ENCODE measurements at places on chromosomes 3 and 15.
A peak's percentile ranks its signal among the peaks of the same experiment; 100 is the strongest.

DNA sequence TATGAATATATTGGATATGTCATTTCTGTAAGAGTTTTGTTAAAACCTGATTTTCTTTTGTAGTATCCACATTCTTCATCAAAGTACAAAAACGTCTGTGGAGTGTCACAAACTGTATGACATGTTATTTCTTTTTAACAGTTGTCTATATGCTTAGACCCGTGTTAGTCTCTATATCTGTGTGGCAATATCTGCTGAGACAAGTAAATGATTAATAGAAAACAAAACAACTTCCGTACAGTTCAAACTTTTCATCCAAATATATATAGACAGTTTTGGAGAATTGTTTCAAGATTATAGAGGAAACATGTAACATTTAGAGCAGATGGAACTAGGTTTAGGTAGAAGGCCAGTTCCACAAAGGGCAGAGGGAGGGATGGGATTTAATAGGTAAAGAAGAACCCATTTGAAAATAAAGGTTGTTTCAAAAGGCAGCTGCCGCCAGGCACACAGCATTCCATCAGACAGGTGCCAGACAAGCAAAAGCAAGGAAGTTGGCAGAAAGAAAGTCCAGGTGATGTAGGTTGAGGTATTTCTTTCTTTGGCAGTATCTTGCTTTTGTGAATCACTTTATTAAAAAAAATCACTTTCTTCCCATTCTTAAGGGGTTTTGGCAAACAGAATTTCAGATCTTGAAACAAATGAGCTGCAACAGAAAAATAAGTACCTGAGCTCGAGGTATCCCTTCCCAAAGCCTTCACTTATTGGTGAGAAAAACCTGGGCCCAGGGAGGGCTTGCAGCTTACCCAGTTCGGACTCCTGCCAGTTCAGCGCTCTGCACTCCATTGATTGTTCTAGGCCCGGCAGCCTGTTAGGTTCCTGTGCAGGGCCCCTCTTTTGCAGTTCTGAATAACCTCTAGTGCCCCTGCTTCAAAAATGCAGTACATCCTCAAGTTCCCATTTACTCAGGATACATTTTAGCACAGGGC is 49.0 kb downstream of the LRRN1 start:
- DNase-seq = no peak

GRCh38 chr15:99155961-99156443 is 51.1 kb downstream of the SYNM start:
- no peak for DNase-seq

- DNase-seq = no peak
Observed at GRCh38 chr15:99507504-99508310, 58.1 kb upstream of the MEF2A start.

DNA sequence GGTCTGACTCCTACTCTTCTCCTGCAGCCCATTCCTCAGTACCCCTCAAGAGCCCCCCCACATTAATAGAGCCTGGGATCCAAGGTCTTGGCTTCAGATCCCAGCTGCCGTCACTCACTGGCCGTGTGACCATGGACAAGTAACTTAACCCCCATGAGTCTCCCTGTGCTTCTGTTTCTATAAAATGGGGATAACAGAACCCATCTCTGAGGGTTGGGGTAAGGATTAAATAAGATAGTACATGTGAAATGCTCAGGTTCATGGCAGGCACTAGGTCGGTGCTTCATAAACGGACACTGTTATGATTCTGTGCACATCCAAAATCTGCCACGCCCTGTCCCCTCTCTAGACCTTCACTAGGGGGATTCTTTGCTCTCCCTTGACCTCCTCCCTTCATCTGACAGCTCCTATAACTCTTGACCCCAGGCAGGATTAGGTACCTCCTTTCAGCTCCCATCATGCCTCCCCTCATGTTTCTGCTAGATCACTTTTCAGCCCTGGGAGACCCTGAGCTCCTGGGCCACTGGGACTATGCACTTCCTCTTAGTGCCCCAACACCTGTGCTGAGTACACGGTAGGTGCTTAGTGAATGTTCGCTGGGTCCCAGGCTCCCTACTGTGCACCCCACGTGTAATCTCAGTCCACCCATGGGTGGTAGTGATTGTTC is 1.5 kb downstream of the CAND2 start:
- no peak for DNase-seq

- DNase-seq = no peak
Observed at GRCh38 chr3:13544293-13544831, 4.6 kb upstream of the FBLN2 start.

DNA sequence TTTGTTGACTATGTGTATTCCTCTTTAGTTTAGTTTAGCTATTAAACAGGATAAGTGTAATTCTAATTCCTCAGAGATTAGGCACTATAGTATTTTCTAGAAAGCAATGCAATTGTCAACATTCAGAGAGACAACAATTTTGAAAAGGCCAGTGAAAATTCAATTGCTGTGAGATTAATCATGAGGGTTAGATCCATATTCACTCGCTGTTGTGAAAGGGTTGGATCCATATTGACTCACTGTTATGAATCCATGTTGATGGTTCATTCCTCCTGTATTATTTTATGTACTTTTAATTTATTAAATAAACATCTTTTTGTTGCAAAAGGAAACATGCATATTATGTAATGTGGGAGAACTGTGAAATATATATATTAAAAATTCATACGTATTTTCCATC is 641 bp downstream of the TRAT1 start:
- DNase-seq = no peak

GRCh38 chr15:62878070-62878469 is 164.5 kb upstream of the TPM1 start:
- no peak for DNase-seq

DNA sequence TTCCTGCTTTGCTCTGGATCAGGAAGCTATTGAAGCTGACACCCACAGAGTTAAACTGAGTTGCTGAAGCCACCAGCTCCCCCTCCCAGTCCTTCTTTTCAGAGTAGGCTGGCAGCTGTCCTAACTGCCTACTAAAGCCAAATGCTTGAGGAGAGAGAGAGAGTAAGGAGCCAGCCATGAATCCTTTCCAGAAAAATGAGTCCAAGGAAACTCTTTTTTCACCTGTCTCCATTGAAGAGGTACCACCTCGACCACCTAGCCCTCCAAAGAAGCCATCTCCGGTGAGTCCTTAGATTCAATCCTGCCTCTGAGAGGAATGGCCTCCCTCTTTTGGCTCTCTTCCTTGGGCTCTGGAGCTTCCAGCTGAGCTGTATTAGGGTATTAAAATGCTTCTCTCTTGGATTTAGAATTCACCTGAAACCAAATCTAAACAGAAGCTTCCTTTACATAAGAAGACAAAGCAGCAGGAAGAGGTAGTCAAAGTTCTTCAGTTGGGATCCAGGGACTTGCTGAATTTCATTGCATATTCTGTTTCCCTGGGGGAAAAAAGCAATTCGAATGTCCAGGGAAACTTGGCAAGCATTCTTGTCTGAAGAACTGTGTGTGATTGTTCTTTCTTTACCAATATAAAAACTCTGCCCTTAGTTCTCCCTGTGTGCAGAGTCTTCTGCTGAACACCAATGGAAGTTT is at the start of gene SLC15A2:
Gene SLC15A2 (plus strand): TSS at position 101 of the 690 bp plus-strand sequence. CDS start 76 bp downstream, at position 177.
- DNase-seq = no peak

DNA sequence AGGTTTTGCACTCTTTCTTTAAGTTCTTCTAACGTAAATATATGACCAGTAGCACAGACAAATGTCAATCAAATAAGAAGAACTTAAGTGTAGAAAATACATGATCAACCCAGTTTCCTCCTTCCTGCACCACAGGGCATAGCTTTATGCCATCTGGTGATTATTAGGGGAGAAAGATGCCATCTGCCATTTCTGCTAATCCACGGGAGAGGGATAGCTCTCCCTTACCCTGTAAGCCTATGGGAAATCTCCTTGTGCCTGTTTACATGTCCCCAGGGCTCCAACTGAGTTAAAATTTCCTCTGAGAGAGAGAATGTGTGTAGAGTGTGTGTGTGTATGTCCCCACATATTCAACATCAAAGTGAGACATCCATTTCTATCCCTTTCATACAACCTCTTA is 135.9 kb downstream of the RSL24D1 start:
- DNase-seq = no peak

GRCh38 chr3:150128126-150128525 is 157.4 kb upstream of the PFN2 start:
- no peak for DNase-seq

DNA sequence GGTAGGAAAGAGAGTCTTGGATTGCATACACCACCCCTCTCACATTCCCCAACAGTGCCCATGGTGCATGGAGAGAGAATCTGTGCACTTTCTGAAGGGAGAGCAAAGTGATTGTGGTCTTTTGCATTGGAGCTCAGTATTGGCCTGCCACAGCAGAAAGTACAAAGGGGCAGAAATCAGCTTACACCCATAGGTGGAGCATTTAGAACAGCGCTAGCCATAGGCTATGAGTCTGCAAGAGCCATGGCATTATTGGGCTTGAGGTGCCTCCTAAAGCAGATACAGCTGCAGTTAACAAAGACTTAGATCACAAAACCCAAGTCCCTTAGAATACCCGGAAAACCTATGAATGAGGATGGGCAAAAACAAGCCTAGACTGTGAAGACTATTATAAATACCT is 21.8 kb downstream of the SI start:
- DNase-seq = no peak

- DNase-seq = no peak
Observed at GRCh38 chr15:77192451-77192850, 121.5 kb upstream of the TSPAN3 start.

DNA sequence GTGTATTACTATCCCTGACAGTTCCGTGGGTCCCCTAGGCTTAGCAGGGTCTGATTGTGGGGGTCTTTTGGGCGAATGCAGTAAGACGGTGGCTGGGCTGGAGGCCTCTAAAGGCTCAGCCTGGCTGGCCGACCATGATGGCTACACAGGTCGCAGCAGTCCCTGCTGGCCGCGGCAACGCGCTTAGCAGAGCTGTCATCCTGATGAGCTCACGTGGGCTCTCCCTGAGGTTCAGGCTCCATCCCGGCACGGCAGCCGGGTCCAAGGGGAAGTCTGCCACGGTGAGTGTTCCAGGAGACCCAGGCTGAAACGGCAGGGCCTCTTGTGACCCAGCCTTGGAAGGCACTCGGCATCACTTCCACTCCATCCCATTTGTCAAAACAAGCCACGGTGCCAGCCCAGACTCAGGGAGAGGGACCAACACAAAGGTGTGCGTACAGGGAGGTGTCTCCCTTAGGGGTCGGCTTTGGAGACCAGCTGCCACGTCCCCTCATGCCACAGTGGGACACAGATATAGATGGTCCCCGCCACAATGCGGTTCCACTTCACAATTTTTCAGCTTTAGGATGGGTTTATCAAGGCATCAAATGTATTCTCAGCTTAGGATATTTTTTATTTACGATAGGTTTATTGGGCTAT is 101.8 kb downstream of the XXYLT1 start:
- no peak for DNase-seq

DNA sequence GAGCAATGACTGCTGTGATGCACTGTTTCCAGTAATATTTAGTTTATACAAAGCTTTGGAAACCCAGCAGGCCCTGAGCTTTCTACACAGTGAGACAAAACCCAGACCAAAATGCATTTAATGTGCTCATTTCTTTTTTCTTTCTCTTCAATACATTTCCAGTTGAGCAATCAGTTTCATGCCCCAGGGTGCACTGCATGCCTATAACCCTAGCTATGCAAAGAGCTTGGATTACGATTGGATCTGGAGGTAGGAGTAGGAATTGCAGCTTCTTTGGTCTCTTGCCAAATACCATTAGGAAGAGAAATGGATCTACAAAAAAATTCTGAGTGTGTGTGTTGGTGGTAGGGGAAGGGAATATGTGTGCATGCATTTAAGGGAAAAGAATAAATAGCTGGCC is 1001.4 kb downstream of the SQOR start:
- no peak for DNase-seq

DNA sequence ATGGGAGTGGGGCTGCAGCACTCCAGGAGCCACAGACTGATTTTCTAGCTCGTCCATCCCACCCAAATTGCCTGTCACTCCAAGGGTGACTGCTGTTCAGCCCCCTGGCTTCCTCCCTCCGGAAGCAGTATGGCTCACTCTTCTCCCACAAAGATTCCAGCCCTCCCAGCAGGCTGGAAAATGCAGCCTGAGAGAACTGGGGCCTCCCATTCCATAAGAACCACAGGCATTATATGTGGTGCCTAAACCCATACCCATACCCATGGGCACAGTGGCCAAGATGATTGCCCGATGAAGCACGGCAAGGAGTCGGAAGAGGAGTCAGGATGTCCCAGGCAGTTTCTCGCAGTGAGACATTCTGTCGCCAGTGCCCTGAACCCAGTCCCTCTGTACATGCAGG is 6.0 kb upstream of the VILL start:
- DNase-seq = no peak

DNA sequence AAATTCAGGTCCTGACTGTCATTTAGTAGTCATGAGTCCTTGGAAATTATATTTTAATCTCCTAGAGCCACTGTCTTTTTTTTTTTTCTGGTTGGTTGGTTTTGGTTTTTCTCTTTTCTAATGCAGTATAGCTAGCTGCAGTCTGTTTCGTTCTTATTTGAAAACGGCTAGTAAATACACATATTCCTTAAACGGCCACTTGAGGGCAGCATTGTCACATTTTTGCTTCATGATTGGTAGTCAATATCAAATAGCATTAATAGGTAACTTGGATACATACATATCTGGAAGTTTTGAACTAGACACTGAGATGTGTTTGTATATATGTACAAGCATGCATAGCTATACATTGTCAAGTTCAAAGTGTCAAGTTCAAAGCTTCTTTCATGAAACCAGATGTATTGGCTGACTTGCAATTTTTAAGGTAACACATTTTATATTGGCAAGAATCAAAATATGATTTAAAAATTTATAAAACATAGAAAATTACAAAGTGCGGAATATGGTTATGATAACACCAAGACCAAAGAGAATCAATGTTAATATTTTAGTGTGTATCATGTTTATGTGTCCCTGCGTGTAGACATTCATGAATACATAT is 22.5 kb downstream of the GABRA5 start:
- DNase-seq = peak; percentile 61

DNA sequence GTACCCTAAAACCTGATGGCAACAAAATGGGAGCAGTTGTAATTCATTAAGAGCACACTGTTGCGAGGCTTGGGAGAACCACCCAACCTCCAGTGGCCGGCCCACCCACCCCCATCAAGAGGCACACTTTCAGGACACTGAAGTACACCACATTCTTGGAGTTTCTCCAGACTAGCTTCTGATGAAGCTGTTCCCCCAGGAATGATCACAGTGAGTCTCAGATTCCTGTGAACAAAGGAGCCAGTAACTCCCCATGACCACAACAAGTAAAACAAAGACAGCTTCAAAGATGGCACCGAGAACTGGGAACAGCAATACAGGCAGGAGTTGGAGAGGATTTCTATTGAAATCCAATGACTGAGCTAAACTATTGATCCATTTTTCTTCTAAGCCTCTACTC is 126.0 kb downstream of the ST8SIA2 start:
- DNase-seq = no peak

DNA sequence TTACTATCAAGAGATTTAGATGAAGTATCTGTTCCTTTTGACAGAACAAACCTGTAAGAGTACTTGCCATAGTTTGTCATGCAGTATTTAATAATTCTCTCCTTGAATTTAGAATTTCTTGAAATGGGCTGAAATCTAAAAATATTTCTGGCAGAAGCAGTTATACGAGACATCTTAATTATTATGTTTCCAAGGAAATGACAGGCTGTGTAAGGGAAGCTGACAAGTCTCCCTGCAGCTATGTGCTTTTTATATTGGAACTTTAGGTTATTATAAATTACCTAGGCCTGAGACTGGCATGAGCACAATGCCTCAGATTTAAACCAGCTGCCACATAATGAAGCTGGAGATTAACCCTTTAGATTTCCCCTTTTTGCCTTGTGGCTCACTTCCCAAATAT is 365.0 kb upstream of the EPHA6 start:
- no peak for DNase-seq

Data from NCI-H1048 (cell line).